ENCODE measurements at places on chromosomes 5 and 9.
A peak's percentile ranks its signal among the peaks of the same experiment; 100 is the strongest.

- DNase-seq, result no peak
Measured at GRCh38 chr5:56803894-56804293, 11.5 kb upstream of the MAP3K1 start.

- no peak for DNase-seq
Measured at GRCh38 chr5:15135661-15136060, 264.1 kb upstream of the ANKH start.

DNA sequence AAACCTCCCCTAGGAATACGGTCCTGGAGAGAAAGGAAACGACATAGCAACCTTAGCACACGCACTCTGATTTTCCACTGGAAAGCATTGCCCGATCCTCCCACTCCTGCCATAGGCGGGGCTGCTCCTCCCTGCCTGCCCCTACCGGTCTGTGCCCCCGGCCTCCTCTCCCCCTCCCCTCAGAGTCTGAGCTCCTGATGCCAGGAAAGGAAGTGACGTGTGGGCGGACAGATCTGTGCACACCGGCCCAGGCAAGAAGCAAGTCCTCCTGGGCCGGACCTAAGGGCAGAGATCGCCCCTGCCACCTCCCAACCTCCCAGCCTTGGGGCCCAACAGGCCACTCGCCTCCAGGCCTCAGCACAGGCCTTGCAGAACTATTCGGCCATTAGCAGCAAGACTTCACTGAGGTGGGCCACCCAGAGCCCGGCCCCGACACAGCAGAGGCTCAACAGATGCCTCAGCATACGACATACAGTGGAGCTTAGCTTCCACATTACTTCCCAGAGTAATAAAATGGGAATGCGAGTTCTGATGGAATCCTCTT lies 7.2 kb downstream of the NINJ1 start:
- DNase-seq, result no peak

GRCh38 chr5:39353717-39354399 lies 10.4 kb downstream of the C9 start:
- DNase-seq, result no peak

DNA sequence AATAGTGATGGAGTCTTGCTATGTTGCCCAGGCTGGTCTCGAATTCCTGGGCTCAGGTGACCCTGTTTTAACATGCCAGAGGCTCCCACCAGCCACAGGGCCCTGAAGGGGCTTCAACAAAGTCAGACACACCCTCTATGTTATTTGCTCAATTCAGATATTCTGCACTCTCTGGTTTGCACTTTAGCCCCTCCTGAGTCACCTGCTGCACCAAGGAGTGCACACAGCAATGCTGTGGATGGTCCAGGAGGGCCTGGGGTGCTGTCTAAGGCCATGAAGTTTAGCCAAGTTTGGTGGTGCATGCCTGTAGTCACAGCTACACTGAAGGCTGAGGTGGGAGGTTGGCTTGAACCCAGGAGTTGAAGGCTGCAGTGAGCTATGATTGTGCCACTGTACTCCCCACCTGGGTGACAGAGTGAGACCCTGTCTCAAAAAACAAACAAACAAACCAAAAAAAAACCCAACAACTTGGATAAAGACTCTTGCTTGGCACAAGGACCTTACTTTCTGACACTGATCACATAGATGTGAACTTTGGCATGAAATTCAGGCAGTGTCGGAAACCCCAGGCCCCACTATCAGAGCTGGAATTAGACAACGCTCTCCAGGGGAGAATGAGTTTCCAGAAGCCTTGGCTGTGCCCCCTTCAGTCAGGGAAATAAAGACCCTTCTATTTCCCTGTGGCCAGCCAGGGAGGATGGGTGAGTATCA lies 39.7 kb upstream of the CDKN2AIPNL start:
- DNase-seq, result no peak

GRCh38 chr9:79692857-79693571 lies 121.2 kb downstream of the TLE4 start:
- DNase-seq, result no peak

- DNase-seq, result no peak
Measured at GRCh38 chr9:68941780-68942459, 72.0 kb downstream of the PRKACG start.

DNA sequence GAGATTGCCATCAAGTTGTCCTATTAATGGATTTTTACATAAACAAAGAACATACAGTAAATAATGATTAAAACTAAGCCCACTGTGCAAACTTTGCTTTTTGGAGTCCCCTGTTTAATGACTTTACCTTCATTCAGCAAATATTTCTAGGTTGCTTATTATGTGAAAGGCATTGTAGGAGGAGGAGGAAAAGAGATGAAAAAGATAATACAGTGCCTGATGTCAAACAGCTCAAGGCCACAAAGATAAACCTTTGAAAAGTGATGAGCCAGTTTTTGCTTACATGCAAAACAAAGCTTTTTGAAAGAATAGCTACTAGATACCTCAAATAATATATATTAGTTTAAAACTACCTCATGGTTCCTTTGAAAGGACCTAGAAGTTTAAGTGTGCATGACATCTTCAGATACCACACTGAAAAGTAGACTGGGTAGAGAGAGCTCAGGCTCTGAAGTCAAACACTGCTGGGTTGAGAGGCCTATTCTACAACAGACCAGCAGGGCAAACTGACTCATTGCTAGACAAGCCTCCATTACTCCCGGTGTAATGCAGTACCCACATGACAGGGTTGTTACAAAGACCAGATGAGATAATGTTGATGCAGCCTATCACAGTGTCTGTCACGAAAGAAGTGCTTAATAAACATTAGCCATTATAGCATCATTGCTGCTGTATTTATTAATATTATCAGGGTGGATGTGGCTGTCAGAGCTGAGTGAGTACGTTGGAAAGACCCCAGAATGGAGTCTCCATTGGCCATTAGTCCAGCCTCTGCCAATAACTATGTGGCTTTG lies 11.8 kb downstream of the DEPDC1B start:
- DNase-seq, result no peak

GRCh38 chr5:4661326-4661725 lies 478.8 kb upstream of the ADAMTS16 start:
- DNase-seq, result no peak

DNA sequence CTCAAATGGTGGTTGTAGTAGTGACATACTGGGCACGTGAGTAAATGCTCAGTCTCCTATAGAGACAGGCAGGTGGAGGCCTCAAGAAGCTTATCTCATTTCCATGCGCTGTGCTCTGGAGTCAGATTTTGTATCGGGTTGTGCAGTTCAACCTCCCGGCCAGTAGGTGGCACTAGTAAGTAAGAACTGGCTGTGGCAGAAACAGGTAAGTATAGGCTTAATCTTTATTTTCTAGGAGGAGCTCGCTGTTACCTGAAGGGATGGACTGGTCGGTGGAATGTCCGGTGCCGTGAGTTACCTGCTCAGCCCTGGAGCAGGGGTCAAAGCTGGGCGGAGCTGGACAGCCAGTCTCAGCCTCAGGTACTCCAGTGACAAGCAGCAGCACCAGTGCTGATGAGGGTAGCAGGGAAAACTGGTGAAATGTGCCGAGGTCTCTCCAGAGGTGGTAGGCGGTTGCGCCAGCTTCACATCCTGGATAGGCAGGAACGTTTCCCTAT lies 880.1 kb upstream of the SEMA6A start:
- DNase-seq, result peak; percentile 54

- no peak for DNase-seq
Measured at GRCh38 chr9:92709954-92710353, 40.0 kb upstream of the IPPK start.

DNA sequence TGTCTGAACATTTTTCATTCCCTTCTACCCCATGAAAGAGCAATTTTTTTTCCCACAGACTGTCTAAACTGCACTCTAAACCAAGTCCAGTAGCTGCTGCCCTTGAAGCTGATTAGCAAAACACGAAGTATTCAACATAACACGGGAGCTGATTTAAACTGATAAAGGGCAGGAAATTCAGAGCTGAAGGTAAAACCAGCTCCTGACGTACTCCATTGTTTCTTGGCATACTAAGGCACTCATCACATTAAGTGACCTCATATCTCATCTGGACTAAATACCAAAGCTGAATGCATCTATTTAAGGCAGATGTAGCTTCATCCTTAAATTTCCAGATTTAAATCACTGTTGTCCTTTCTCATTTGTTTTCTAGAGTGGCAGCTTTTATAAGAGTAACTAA lies 12.0 kb downstream of the GDF9 start:
- no peak for DNase-seq

- DNase-seq, result no peak
Measured at GRCh38 chr9:112056996-112057395, 118.1 kb downstream of the SUSD1 start.

- no peak for DNase-seq
Measured at GRCh38 chr5:164027738-164028137, 522.3 kb downstream of the MAT2B start.

DNA sequence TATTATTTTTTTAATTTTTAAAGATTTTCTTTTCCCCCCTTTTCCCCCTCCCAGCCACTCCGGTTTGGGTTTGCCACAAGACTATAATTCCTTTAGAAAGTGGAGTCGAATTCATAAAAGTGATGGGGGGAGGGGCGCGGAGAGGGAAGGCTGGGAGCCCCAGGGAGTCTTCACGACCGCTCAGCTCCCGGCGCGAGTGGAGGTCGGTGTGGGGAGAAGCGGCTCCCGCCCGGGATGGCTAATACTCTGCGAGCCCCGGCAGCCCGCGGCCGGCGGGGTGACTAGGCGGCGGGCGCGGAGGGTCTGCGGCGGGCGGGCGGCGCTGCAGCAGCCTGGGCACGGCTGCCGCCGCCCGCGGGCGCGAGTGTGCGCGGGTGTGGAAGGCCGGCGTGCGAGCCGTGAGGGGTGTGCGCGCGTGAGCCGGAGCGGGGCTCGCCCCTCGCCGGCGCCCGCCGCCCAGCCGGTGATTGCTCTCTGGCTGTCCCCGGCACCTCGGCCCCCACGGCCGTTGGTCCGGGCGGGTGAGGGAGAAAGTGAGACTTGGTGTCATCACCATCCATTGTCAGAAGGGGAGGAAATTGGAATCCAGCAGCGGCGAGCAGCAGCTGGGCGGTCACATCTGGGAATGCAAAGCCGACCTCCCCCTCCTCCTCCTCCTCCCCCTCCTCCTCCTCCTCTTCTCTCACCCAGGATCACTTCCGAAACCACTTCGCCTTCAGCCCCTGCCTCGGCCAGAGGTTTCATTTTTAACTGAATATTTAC lies at the start of gene PARP8:
TSS of gene PARP8 (plus strand) at position 377 of the 762 bp plus-strand sequence. CDS start 459 bp downstream, outside the sequence.
- DNase-seq, result peak; percentile 61
